ENCODE measurements at places on chromosomes 4 and X. TPM values are rescaled to one million over a fixed set of nuclear protein-coding genes. Genes with fewer than 3 reads are reported as not detected.

- no peaks in the 10 kb centered on the region for H3K4me1 ChIP-seq
- H3K4me3 ChIP-seq = no peak overlapping the region
- no peak for DNase-seq
- H3K27ac ChIP-seq = no peak overlapping the region
- H3K27me3 ChIP-seq = no peaks in the 10 kb centered on the region
Measured at GRCh38 chr4:4937926-4938325, 78.5 kb downstream of the MSX1 start.

DNA sequence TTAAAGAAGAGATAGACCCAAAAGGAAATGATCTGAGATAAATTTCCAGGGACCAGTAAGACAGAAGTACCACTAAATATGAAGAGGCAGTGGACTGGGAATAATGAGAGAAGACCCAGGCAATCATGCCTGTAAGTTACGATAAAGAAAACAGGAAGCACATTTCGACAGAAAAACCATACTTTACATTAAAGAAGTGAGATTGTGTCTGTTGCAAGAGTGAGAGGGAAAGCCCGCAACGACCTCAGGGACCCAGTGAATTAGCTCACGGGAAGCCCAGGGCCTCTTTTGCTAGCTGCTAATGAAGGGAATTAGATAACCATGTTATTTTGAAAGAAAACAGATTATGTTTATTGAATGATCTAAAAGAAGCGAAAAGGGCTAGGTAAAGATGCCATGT, 28.9 kb upstream of the ACSL1 start:
- no peaks in the 10 kb centered on the region for H3K4me1 ChIP-seq
- H3K4me3 ChIP-seq = no peak overlapping the region
- H3K27me3 ChIP-seq = peaks cover 2% of the 10 kb centered on the region
- H3K36me3 ChIP-seq = no peaks in the 10 kb centered on the region

The FGA gene
- total RNA-seq = not detected

DNA sequence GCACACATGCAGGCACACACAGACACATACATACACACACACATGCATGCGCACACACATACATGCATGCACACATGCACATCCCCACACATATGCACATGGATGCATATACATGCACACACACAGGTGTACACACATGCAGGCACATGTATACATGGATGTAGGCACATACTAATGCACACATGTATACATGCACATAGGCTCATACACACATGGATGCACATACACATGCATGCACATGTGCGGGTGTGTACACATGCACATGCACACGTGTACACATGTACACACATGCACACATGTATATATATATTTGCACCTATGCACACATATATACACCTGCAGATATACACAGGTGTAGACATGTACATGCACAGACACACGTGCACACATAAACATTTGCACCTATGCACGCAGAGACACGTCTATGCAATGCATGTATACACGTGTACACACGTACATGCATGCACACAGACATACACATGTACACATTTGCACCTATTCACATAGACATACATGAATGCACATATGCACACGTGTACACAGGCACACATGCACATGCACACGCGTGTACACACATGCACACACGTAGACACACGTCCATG, 4.0 kb downstream of the PLCXD1 start:
- H3K27me3 ChIP-seq = no peaks in the 10 kb centered on the region
- no peak for DNase-seq
- no peak overlapping the region for H3K4me3 ChIP-seq
- H3K36me3 ChIP-seq = peaks cover 9% of the 10 kb centered on the region
- no peak overlapping the region for H3K27ac ChIP-seq

- H3K36me3 ChIP-seq = no peaks in the 10 kb centered on the region
- H3K27me3 ChIP-seq = no peaks in the 10 kb centered on the region
- H3K27ac ChIP-seq = no peak overlapping the region
Measured at GRCh38 chrX:9997041-9997440, 29.9 kb downstream of the CLDN34 start.

The SPIN2A gene
- total RNA-seq = 0.49 TPM

DNA sequence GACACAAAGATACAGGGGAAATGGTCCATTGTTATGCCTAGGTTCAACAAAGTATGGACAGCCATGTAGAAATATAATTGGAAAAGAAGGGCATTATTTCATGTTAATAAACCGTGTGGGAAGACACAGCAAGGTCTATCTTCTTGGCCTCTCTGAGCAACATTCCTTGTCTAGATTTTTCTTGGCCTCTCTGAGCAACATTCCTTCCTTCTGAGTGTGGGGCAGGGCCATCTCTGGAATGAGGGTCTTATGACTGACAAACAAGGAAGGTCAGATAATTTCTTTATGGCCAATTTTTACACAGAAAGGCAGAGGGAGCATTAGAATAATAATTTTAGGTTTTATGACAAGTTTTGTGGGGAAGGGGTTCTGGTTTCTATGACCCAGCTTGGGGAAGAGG, 24.3 kb upstream of the MAOA start:
- H3K4me3 ChIP-seq = no peak overlapping the region
- H3K4me1 ChIP-seq = no peaks in the 10 kb centered on the region
- no peaks in the 10 kb centered on the region for H3K27me3 ChIP-seq
- no peak for DNase-seq
- no peak overlapping the region for H3K27ac ChIP-seq

DNA sequence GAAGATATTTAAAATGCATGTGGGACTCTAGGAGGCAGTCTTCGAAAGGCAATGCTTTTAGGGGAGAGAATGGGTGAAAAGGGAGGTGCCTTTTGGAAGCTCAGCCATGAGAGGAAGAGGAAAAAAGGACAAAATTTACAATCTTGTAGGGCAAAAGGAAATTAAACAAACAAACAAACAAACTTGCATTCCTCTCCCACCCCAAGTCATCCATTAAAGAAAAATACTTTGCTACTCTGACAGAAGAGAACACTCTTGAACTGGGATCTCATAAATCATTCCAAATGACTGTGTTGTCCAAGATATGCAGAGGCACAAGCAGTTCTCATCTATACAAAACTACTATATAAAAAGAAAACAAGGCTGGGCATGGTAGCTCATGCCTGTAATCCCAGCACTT, 46.7 kb downstream of the HELQ start:
- no peak overlapping the region for H3K27ac ChIP-seq
- peaks cover 42% of the 10 kb centered on the region for H3K36me3 ChIP-seq
- DNase-seq = no peak
- no peaks in the 10 kb centered on the region for H3K27me3 ChIP-seq

- DNase-seq = no peak
- no peaks in the 10 kb centered on the region for H3K4me1 ChIP-seq
- H3K4me3 ChIP-seq = no peak overlapping the region
- H3K27me3 ChIP-seq = no peaks in the 10 kb centered on the region
- no peak overlapping the region for H3K27ac ChIP-seq
Measured at GRCh38 chr4:29970626-29971025, 749.5 kb upstream of the PCDH7 start.

The SUPT20HL2 gene
- total RNA-seq = not detected

- no peak for DNase-seq
- H3K36me3 ChIP-seq = no peaks in the 10 kb centered on the region
- no peak overlapping the region for H3K4me3 ChIP-seq
- no peaks in the 10 kb centered on the region for H3K27me3 ChIP-seq
Measured at GRCh38 chrX:16646366-16647138, 3.4 kb upstream of the S100G start.

The FDCSP gene
- not detected for total RNA-seq

- no peaks in the 10 kb centered on the region for H3K36me3 ChIP-seq
- no peaks in the 10 kb centered on the region for H3K27me3 ChIP-seq
- no peak overlapping the region for H3K4me3 ChIP-seq
- no peak overlapping the region for H3K27ac ChIP-seq
- DNase-seq = no peak
Measured at GRCh38 chrX:46953137-46953527, 40.9 kb downstream of the JADE3 start.

The MAGEA9B gene
- total RNA-seq = not detected
